IPS DF 6.9 (cell line): ENCODE measurements at places on chromosomes 5 and 9.
A peak's percentile ranks its signal among the peaks of the same experiment; 100 is the strongest.

- H3K27ac ChIP-seq: no peak overlapping the region
- H3K4me3 ChIP-seq: no peak overlapping the region
- no peak for DNase-seq
- H3K27me3 ChIP-seq: no peaks in the 10 kb centered on the region
- no peaks in the 10 kb centered on the region for H3K36me3 ChIP-seq
- no peaks in the 10 kb centered on the region for H3K4me1 ChIP-seq
These were observed 33.4 kb downstream of the STOM start for GRCh38 chr9:121336665-121337064.

GRCh38 chr5:117461403-117461802 is 886.8 kb upstream of the SEMA6A start:
- no peak overlapping the region for H3K27ac ChIP-seq
- H3K36me3 ChIP-seq: no peaks in the 10 kb centered on the region
- H3K4me1 ChIP-seq: no peaks in the 10 kb centered on the region
- no peaks in the 10 kb centered on the region for H3K27me3 ChIP-seq

DNA sequence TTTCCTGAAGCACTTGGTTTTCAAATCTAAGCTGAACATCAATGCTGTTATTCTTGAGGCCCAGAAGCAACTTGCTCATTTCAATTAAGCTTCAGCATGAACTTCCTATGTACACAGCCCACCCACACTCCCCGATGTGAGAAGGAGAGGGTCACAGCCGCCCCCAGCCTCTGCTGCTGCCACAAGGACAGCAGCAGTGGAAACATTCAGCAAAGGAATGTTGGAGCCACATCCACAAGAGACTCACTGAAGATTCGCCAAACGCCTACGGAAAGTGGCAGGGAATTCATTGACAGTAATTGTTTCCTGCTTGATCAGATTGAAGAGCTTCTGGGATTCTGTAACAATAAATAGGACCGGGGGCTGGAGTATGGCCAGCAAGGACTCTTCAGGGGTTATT is 2.9 kb downstream of the TGFBI start:
- peaks cover 19% of the 10 kb centered on the region; the same call in 1 of the 2 replicates for H3K27me3 ChIP-seq
- no peak overlapping the region for H3K27ac ChIP-seq
- H3K4me1 ChIP-seq: peaks cover 4% of the 10 kb centered on the region; the same call in 1 of the 2 replicates
- DNase-seq: no peak
- H3K36me3 ChIP-seq: no peaks in the 10 kb centered on the region

- H3K36me3 ChIP-seq: no peaks in the 10 kb centered on the region; the same call in 1 of the 2 replicates
- H3K4me3 ChIP-seq: no peak overlapping the region
- 0 out of 2 replicates have a peak, but pooled peaks cover 2% of the 10 kb centered on the region for H3K4me1 ChIP-seq
- peaks cover 2% of the 10 kb centered on the region; the same call in 1 of the 2 replicates for H3K27me3 ChIP-seq
- DNase-seq: no peak
- no peak overlapping the region for H3K27ac ChIP-seq
These were observed 71.8 kb downstream of the C9orf50 start for GRCh38 chr9:129549139-129549538.

DNA sequence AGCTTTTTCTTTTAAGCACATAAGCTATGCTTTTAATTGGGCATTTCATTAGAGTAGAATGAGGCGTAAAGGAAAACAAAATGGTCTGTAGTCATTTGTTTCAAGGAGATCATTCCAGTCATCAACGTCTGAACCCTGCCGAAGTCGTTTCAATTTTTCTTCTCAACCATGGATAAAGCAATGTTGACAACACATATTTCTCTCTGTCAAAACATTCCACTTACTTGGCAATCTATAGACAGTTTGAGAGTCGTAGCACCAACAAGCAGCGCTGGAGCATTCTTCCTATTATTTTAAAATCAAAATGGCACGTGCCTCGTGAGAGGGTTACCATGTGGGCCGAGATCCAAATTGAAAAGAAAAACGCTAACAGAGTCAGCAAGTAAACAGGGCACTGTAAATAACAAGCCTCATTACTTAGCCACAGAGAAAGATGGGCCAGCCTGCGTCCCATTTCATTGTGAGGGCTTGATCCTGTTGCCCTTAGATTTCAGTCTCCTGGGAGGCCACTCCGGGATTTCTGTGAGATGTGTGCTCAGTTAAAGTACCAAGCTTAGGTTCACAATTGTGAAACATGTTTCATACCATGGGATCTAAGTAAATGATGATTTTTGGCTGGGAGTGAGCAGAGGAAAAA is 422.9 kb downstream of the DTWD2 start:
- no peaks in the 10 kb centered on the region for H3K4me1 ChIP-seq
- no peak overlapping the region for H3K4me3 ChIP-seq
- no peaks in the 10 kb centered on the region for H3K27me3 ChIP-seq

DNA sequence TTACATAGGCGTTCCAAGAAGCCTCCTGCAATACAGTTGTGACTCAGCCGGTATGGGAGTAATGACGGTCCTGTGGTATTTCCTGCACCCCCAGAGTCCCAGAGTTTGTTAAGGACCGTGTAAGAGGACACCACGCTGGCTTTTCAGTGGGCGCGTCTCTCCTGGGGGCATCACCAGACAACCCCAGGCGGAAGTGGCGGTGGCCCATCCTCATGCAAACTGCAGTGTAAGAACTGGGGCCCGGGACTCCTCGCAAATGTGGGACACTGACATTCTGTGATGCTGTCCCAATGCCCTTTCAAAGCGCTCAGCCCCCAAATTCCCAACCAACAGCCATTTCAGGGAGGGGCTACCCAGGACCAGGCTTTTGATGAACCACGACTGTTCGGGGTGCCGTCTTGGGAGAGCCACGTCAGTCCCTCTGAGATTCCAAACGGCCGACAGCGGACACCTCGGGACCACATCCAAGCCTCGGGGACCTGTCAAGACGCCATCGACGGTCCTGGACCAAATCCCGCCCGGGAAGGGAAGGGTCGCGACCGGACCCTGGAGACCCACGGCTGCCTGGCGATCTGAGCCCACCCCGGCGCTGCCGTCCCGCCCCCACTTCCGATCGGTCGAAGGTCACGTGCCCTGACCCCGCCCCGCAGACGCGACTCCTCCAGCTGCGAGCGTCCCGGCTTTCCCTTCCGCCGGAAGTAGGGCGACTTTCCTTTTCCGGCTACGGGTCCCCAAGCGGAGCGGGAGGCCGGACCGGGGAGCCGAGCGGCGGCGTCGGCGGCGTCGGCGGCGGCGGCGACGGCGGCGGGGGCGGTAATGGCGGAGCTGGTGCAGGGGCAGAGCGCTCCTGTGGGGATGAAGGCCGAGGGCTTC is at the start of gene FUBP3:
FUBP3 (plus strand) TSS at position 713 of the 873 bp plus-strand sequence; CDS start at position 817, 104 bp downstream.
- peak within 1 kb of the TSS; percentile 87 for H3K4me3 ChIP-seq
- H3K36me3 ChIP-seq: no peaks in the 10 kb centered on the region; the same call in 1 of the 2 replicates
- H3K27ac ChIP-seq: no peak within 1 kb of the TSS
- H3K4me1 ChIP-seq: 0 out of 2 replicates have a peak, but pooled peaks cover 1% of the 10 kb centered on the region

DNA sequence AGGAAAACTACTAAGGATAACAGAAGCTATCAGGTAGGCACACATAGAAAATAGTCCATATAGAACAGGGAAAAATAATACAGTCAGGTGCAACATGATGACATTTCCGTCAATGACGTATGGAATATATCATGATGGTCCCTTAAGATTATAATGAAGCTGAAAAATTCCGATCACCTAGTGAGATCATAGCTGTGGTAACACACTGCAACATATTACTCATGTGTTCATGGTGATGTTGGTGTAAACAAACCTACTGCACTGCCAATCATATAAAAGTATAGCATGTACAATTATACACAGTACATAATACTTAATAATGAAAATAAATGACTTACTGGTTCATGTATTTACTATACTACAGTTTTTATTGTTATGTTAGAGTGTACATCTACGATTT is 60.0 kb downstream of the MEGF9 start:
- no peak for DNase-seq
- H3K27me3 ChIP-seq: no peaks in the 10 kb centered on the region
- no peaks in the 10 kb centered on the region for H3K4me1 ChIP-seq
- no peak overlapping the region for H3K27ac ChIP-seq
- no peak overlapping the region for H3K4me3 ChIP-seq

GRCh38 chr5:114223866-114224265 is 138.0 kb upstream of the KCNN2 start:
- DNase-seq: peak; percentile 29
- H3K27me3 ChIP-seq: no peaks in the 10 kb centered on the region
- no peak overlapping the region for H3K4me3 ChIP-seq
- no peaks in the 10 kb centered on the region for H3K36me3 ChIP-seq
- no peak overlapping the region for H3K27ac ChIP-seq

GRCh38 chr5:40984884-40985283 is 75.6 kb downstream of the C7 start:
- H3K4me1 ChIP-seq: no peaks in the 10 kb centered on the region
- H3K27me3 ChIP-seq: no peaks in the 10 kb centered on the region
- no peak overlapping the region for H3K27ac ChIP-seq
- no peaks in the 10 kb centered on the region for H3K36me3 ChIP-seq
- H3K4me3 ChIP-seq: no peak overlapping the region

DNA sequence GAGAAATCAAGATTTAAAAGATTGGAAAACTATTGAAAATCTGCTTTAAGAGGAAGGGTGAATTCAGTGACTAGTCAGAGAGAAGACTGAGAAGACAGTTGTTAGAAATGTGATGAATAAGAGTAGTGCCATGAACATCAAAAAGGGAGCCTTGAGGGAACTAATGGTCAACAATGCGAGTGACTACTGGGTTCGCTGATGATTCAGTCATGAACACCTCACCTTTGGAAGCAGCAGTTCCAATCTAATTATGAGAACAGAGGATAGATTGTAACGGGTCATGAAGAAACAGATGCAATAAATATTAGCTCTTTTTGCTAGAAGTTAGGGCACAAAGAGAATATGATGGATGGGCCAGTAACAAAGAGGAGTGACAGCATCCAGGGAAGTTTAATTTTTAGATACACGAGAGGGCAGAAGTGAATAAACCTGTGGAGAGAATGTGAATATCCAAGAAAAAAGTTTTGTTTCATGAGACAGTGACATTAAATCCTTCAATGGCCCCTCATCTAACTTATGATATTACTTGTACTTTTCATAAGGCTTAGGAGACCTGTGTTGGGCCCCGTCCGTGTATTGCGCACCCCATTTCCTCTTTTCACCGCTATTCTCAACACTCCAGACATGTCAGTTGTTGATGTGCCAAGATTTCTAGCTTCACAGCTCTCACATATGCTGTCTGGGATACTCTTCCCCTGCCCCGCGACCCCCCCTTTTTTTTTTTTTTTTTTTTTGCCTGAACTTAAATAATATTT is 23.5 kb upstream of the IFNE start:
- H3K4me1 ChIP-seq: no peaks in the 10 kb centered on the region
- H3K36me3 ChIP-seq: no peaks in the 10 kb centered on the region
- H3K27me3 ChIP-seq: no peaks in the 10 kb centered on the region

DNA sequence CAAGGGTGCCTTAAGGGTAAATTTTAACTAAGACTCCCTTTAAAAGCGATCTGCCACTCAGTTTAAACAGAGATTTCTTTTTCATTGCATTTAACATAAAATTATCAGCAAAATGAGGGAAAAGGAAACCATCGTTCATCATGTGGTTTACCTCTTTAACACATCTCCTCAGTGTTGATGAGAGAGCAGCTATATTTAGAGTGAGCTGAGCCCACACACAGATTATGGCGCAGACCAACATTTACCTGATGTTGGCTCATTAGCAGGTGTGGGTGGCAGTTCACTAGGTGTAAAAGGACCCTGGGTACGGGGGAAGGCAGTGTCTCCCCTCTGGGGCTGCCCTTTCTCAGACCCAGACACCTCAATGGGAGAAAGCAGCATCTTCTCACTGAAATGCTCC is 149.8 kb downstream of the ENTREP1 start:
- no peaks in the 10 kb centered on the region for H3K27me3 ChIP-seq
- no peak overlapping the region for H3K27ac ChIP-seq
- H3K36me3 ChIP-seq: no peaks in the 10 kb centered on the region

- DNase-seq: peak; percentile 11
- no peaks in the 10 kb centered on the region for H3K36me3 ChIP-seq
- no peak overlapping the region for H3K27ac ChIP-seq
- peaks cover 3% of the 10 kb centered on the region for H3K4me1 ChIP-seq
These were observed 111.5 kb downstream of the KDM4C start for GRCh38 chr9:6869081-6869948.

DNA sequence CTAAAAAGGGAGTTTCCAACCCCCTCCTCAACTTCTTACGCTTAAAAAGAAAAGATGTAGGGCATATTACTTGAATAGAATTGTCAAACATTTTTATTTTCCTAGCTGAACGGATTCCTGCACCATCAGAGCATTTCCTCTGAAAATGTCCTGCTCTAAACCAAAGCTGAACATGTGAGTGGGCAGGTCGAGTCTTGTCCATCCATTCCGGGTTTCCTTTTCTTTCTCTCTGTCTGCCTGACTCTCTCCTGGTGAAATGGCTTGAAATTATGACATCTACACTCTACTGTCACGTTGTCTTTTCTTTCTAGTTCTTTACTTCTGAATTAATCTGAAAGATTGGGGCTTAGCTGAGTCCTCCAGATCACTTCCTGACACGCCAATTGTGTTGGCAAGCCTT is 39.2 kb upstream of the PTPN3 start:
- no peak for DNase-seq
- H3K4me1 ChIP-seq: no peaks in the 10 kb centered on the region
- H3K27me3 ChIP-seq: no peaks in the 10 kb centered on the region
- H3K4me3 ChIP-seq: no peak overlapping the region

DNA sequence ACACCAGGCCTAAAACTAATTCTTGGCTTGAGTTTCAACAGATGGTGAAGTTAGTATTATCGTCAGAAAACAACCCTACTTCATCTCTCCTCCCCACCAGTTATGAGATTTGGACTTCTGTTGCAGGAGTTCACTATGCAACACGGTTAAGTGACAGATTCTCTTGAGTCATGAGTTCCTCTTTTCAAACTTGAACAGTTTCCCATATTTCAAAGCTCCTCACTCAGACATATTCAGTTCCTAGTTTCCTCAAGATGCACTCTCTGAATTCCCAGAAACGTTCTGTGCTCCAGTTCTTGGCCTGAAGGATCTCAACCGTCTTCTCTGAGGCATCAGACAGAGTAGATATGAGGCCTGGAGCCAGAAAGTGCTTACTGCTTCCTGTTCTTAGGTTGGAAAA is 7.3 kb upstream of the PTGER4 start:
- no peak overlapping the region for H3K4me3 ChIP-seq
- H3K4me1 ChIP-seq: no peaks in the 10 kb centered on the region
- no peak overlapping the region for H3K27ac ChIP-seq
- H3K36me3 ChIP-seq: no peaks in the 10 kb centered on the region
- H3K27me3 ChIP-seq: no peaks in the 10 kb centered on the region
- no peak for DNase-seq

GRCh38 chr5:175842951-175843793 is 28.2 kb upstream of the CPLX2 start:
- no peak for DNase-seq
- H3K27me3 ChIP-seq: no peaks in the 10 kb centered on the region
- no peak overlapping the region for H3K4me3 ChIP-seq
- H3K36me3 ChIP-seq: no peaks in the 10 kb centered on the region
- H3K27ac ChIP-seq: no peak overlapping the region

GRCh38 chr5:152472083-152472482 is 67.0 kb upstream of the NMUR2 start:
- no peaks in the 10 kb centered on the region for H3K27me3 ChIP-seq
- no peak overlapping the region for H3K27ac ChIP-seq
- H3K36me3 ChIP-seq: no peaks in the 10 kb centered on the region
- DNase-seq: no peak
- H3K4me1 ChIP-seq: no peaks in the 10 kb centered on the region

GRCh38 chr9:14314424-14314928 is 535 bp upstream of the NFIB start:
- H3K4me1 ChIP-seq: peaks cover 5% of the 10 kb centered on the region; the same call in 1 of the 2 replicates
- H3K36me3 ChIP-seq: no peaks in the 10 kb centered on the region
- no peaks in the 10 kb centered on the region for H3K27me3 ChIP-seq
- H3K27ac ChIP-seq: no peak overlapping the region
